ENCODE measurements at places on chromosomes 2 and 18. TPM values are rescaled to one million over a fixed set of nuclear protein-coding genes. Genes with fewer than 3 reads are reported as not detected.

The GALNT14 gene
- total RNA-seq: 2.4 TPM

The ARHGAP28 gene
- total RNA-seq: 14.1 TPM

The FTCDNL1 gene
- total RNA-seq: 1.7 TPM

The SPR gene
- total RNA-seq: 40.7 TPM

The TANC1 gene
- 117 TPM for total RNA-seq

The ASB3 gene
- 24.9 TPM for total RNA-seq

The TCF7L1 gene
- total RNA-seq: 12.1 TPM

The CD8B gene
- not detected for total RNA-seq

The SLC8A1 gene
- 7.0 TPM for total RNA-seq

The GALR1 gene
- not detected for total RNA-seq

The ZNF2 gene
- total RNA-seq: 5.1 TPM

The PIEZO2 gene
- total RNA-seq: 31.0 TPM

Measured in thoracic aorta endothelial cell (primary cell).